Dorsolateral prefrontal cortex (tissue), 122 donors: ENCODE measurements at places on chromosomes 2 and 18.

DNA sequence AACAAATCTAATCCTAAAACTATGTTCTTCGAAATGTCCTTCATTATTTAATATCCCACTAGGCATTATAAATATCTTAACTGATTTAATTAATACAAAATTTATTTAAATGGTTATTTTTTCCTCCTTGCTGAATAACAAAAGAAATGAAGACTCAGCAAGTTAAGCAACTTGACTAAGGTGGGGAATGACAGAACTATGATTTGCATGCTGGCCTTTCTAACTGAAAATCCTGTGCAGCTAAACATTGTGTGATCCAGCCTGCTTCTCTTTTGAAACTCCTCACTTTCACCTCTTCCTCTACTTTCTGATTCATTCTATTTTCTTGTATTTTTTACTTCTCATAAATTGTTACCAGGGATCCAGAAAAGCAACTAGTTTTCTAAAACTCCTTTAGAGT, 132.0 kb downstream of the CALCRL start:
- DNase-seq, result no peak

DNA sequence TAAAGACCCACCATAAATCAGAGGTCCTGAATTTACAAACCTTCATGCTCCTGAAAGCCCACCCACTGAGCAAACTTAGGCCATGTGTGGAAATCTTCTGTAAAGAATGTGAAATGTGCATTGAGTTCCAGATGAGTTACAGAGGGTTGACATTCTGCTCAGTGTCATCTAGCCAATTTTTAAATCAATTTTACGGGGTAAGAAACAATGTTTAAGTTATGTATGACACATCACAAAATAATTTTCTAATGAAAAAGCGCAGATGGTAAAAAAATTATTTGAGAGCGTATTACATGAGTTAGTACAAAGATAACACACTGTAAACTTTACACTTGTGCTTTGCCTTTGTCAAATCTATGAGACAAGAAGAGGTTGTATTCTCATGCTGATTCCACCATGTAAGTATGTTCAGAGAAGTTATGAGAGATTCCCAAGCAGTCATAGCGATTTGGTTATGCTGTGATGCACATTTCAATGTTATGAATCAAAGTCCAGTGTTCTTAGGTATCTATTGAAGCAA, 446.3 kb downstream of the ADCYAP1 start:
- DNase-seq, result no peak

GRCh38 chr2:187959821-187960220, 331.9 kb upstream of the GULP1 start:
- DNase-seq, result no peak

- DNase-seq, result no peak
Measured at GRCh38 chr2:226909126-226909525, 73.3 kb downstream of the RHBDD1 start.

DNA sequence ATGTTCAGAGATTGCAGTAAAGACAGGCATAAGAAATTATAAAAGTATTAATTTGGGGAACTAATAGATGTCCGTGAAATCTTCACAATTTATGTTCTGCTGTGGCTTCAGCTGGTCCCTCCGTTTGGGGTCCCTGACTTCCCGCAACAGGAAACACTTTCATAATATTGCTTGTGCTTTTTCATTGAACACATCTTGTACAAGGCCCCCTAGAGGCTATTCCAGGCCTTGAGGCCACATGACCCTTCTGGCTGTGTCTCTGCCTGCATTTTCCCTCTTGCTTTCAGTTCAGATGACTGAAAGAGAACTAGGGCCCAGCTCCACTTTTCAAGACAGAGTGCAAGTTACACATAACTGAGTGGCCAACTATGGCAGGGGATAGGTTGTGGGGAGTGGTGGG, 164.1 kb downstream of the TMEM247 start:
- no peak for DNase-seq

DNA sequence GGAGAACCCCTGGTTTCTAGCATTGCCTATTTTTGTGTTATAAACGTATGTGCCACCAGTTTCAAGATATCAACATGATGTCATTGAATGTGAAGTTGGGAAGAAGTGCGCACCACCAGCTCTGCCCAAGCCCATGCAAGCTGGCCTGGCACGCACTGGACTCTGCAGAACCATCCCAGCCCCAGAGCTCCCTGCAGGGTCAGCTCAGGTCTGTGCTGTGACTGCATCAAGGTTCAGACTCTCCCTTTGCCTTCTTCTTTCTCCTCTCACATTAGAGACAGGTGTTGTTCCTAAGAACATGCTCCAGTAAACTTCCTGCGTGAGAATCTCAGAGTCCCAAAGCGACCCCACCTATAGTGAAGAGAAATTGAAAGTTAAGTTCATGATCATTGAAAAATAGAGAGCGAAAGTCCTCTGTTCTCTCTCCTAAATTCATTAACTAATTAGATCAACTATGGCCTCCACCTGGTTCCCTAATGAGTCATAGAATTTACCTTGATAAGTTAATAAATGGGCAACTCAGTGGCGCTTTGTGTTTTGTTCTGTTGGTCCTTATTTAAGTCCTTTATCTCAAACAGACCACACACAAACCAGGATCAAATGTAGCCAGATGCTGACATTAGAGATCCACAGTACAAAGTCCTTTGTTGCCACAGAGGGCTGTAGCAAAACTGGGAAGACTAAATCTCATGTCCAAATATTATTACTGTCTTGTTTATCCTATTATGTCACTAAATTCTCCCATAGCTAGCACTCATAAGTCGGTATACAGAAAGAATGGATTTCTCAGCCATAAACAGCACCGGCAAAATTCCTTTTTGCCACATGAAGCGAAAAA, 432.3 kb downstream of the STK39 start:
- no peak for DNase-seq

- no peak for DNase-seq
Measured at GRCh38 chr18:31876707-31877106, 66.2 kb downstream of the TRAPPC8 start.

DNA sequence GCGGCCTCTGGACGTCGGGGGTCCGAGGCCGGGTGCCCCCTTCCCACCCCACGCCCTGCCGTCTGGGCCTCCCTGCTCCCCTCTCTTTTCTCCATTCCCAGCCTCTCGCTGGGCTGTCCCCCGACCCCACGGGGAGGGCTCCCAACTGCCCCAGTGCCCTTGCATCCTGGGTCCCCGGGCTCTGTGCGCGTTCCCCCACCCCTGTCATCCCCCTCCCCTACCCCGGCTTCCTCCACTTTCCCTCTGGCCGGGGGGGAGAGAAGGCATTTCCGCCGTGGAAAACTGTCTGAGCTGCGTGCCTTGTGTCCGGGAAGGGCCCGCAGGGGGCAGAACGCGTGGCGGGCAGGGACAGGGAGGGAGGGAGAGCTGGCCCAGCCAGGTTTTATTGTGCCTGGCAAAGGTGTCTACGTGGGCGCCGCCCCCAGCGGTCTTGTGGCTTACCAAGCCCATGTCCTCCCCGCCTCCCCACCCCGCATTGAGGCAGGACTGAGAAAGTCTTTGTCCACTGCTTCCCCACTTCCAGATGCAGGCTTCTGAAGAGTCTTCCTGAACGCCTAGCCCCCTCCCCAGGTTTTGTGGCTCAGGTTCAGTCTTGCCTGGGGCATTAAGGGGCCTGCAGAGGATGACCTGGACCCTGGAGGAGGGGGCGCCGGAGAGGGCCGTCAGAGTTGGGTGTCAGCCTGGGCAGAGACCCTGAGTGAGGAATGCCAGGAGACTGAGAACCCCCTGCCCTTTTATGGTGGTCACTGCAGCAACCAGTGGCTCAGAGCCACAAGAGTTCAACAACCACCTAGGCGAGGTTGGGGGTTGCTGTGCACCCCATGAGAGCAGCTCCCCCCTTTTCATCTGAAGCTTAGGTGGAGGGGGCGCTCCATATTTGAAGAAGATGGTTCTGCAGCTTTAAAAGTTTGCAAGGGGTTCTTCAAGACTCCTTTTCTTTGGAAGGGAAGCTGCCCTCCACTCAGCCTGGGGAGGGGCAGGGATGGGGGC, 1.3 kb downstream of the ITM2C start:
- peak; percentile 71 for DNase-seq

DNA sequence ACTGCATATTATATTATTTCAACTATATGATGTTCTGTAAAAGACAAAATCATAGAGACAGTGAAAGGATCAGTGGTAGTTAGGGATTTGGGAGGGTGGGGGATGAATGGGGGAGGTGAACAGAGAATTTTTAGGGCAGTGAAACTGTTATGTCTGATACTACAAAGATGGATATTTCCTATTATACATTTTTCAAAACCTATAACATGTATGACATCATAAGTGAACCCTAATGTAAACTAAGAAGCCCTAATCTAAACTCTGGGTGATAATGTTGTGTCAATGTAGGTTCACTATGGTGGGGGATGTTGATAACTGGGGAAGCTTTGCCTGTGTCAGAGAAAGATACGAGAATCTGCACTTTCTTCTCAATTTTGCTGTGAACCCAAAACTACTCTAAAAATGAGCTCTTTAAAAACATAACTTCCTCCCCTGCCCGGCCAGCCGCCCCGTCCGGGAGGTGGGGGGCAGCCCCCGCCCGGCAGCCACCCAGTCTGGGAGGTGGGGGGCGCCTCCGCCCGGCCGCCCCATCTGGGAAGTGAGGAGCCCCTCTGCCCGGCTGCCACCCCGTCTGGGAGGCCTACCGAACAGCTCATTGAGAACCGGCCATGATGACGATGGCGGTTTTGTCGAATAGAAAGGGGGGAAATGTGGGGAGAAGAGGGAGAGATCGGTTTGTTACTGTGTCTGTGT, 234.4 kb downstream of the RPIA start:
- DNase-seq, result no peak

DNA sequence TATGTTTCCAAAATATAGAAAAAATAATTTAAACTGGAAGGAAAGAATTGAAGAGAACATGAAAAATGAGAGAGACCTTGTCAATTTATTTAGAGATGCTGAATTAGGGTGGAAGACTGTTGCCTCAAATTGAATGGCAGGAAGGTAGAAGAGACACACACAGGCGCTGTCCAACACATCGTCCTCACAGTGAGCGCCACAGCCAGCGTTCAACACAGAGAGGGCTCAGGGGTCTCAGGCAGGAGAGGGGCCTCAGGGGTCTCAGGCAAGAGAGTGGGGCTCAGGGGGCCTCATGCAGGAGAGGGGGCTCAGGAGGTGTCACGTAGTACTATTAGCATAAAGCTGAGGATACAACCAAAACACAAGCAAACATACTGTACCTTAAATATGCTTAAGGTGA, 65.7 kb downstream of the TMEM18 start:
- DNase-seq, result peak; percentile 15

GRCh38 chr18:63319383-63320122, at the start of gene BCL2:
TSS of gene BCL2 (minus strand) at chr18:63319769.
- DNase-seq, result peak; percentile 37

DNA sequence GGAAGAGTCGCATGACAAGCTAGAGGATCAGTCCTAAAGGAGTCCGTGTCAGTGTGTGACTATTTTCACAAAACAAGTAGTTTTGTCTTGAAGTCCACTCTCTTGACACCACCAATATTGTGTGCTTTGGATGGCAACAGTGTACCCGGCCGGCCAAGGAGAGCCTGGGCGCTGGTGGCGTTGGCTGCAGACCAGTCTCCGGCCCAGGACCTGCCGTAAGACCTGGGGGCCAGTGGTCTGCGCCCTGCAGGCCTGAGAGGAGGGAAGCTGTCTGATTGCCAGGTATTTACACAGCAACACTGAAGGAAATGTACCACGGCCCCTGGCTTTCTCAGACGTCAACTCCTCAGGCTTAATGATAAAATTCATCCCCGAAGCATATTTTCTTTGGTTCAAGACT, 472.4 kb upstream of the SALL3 start:
- no peak for DNase-seq

DNA sequence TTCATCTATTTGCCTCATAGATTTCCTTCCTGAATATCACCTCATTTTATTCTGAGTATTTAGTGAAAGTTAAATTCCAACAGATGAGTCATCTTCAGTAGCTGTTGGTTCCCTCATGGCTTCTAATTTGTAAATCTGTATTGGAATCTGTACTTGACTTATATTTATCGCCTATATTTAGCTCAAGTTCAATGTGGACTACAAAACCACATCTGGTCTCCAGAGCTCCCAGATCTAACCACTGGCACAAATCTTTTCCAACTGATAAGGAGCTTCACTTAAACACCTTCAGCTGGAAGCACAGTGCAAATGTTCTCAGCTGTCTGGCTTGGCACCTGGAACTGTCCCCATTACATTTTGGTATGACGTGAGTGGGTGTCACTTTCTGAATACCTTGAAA, 82.8 kb upstream of the DSEL start:
- DNase-seq, result no peak
